Stimulated activated CD4-positive, alpha-beta T cell treated with anti-CD3 and anti-CD28 coated beads, Interleukin-1b, Interleukin-23, amount 100 ng/mL, for 1 hour (primary cell): ENCODE measurements at places on chromosomes 2 and 18.

- DNase-seq = no peak
These were observed 116.3 kb downstream of the FEZ2 start for GRCh38 chr2:36481709-36482108.

DNA sequence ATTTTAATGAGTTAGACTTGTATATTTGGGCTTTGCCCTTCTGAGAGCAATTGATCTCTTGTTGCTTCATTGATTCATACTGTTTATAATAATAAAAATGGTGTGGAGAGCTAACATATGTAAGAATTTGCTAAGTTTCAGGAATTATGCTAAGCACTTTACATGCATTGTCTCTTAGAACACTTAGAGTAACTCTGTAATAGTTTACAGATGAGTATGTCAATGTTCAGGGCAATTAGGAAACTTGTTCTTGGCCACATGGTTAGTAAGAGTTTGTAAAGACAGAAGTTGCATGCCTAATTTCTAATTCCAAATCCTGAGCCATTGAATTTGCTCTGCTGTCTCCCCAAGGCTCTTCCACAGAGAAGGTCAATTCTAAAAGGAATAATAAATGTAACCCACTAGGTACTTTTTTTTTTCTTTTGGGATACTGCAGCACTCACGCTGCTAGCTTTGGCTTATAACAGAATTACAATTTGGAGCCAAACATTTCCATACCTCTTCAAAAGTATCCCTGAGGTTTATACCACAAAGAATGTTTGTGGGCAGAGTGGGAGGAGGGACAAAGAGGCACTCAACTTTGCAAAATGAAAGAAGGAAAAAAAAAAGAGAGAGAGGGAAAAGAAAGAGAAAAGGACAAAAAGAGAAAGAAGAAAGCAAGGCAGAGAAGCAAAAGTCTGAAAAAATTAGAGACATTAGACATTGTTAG is 232.4 kb downstream of the CALCRL start:
- no peak for DNase-seq

GRCh38 chr2:73877071-73877802 is 15.6 kb upstream of the ACTG2 start:
- DNase-seq = no peak

DNA sequence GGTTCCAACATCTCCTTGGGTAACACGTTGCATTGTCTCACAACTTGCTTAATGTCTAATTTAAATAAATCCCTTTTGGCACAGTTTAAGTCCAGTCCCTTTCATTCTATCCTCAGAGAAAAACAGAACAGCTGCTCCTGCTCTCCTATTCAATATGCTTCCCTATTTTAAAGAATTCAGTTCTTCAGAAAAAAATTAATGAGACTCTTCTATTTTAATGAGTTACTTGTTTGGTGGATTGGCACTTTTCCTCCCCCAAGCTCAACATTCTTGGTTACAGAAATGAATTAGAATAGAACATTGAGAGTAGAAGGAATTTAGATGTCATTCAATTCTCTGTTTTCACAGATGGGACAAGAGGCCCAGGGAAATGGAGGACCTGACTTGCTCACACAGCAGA is 116.9 kb upstream of the ATP8B1 start:
- no peak for DNase-seq

DNA sequence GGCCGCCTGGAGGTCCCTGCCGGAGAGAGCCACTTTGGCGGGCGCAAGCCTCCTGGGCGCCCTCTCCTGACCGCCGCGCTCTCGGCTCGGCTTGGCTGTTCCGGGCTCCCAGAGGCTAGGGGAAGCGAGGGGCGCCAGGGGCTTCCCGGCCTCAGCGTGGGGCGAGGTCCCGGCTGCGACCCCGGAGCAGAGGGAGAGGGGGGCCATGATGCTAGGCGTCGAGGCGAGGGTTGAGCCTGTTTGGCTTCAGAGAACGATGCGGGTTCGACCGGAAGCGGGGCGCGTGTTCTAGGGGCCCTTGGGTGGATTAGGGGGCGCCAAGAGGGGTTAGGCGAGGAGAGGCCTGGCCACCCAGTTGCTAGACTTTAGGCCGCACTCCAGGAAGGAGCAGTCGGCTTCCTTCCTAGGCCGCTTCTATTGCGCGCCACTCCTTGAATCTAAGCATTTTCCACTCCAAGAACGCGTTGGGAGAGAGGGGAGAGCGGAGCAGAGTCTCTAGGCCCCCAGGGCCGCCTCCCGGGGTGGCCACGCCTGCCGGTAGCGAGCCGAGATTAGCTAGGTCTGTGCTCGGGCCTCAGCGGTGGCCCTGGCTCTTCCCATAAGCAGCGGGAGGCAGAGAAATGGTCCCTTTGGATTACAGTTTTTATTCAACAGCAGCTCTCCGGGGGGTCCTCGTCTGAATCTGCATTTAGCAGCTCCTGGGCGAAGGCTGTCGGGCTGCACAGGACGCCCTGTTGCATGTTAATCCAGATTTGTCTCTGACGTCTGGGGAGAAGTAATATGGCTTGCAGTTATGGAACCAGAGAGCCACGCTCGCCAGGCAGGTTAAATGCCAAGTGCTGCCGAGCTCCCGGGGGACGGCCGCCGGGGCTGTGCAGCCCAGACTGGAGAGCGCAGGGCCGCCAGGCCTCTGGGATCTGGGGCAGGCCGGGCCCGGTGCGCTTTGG is 11.3 kb downstream of the MEIS1 start:
- no peak for DNase-seq

- DNase-seq = no peak
These were observed 42.7 kb downstream of the GFPT1 start for GRCh38 chr2:69344305-69344704.

DNA sequence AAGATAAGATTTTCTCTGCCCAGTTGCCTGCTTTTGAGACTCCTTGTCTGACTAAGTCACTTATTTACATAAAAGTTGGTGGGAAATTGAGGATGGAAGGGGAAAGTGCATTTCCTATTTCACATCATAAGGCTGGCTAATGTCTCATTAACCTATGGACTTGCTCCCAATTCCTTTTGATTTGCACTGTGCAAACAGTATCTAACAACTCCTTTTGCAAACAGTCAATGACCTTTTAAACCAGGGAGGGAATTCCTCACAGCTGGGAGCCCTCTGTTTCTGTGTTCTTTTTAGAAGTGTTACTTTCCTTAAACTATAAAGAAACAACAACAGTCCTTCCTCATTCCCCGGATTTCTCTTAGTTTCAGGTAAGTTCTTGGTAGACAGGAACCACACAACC is 272.8 kb downstream of the RND3 start:
- no peak for DNase-seq

DNA sequence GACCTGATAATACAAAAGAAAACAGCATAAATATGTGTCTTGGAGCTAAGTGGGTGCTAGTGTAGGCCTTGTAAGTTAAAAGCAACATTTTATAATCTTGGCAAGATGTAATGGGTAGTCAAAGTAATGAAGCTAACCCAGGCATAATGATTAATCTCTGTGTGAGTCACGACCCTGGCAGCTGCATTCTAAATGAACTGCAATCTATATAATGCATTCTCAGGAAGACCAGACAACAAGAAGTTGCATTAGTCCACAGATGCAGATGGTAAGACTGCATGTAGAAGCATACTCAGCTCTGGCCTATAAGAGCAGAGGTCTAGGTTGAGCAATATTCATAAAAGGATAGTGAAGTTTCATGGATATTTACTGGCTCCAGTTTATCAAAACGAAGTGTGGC is 85.6 kb upstream of the ETAA1 start:
- DNase-seq = no peak

DNA sequence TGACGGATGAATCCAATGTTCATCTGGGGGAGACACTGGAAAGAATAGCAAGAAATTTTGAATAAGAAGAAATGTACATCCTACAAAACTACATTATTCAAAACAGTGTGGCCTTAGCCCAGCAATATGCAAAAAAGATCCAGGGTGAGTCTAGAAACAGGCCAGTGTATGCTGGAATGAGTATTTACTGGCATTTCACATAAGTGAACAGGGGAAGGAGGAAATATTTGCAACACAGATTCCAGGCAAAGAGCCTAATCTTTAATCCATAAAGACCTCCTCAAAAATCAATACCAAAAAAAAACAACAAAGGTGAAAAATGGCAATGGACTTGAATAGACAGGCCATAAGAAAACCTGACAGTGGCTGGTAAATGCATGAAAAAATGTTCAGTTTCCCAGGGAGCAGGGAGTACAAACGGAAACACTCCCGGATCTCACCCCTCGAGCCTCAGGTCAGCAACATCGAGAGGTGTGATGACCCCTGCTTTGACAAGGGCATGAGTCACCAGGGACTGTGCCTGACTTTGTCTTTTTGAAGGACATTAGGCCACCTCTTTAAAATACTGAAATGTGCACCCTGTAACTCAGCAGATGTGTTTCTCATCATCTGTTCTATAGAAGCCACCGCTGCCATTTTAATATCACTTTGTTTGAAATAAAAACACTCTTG is 12.7 kb upstream of the GPC1 start:
- DNase-seq = no peak

- DNase-seq = no peak
These were observed 436.3 kb downstream of the CBLN2 start for GRCh38 chr18:72107647-72108383.

- DNase-seq = no peak
These were observed 37.8 kb downstream of the CYP26B1 start for GRCh38 chr2:72109904-72110303.

DNA sequence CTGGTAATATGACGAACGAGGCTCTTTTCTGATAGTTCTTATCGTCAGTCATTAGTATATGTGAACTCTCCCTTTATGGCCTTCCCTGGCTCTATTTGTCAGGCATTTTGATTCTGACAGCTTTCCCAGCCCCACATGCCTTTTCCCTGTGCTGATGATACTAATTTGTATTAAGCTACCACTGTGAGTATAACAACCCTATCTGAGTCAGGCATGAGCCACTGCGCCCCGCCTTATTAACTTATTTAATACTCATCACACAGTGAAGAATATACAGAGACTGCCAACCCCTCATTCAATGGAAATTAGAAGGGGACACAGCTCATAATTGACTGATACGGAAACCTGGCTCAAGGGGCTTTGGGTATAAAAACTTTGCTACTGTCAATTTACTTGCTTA is 140.0 kb downstream of the NETO1 start:
- DNase-seq = no peak

GRCh38 chr2:16330982-16331381 is 334.7 kb downstream of the CYRIA start:
- DNase-seq = no peak

DNA sequence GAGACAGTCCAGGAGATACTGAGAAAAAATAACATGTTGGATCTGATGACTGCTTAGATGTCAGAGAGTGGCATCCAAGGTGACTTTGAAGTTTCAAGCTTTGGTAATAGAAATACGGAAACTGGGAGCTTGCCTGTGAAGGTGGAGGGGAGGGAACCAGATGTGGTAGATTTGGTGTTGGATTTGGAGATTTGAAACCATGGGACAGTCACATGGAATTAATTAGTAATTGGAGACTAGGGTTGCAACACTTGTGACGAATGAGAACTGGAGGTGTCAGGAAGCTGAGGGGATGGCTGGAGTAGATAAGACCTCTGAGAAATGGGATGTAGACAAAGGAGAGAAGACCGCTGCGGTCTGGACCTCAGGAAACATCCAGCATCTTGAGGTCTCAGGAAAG is 46.7 kb downstream of the RPL37A start:
- DNase-seq = no peak

GRCh38 chr2:211822686-211823335 is 715.8 kb downstream of the ERBB4 start:
- DNase-seq = no peak

DNA sequence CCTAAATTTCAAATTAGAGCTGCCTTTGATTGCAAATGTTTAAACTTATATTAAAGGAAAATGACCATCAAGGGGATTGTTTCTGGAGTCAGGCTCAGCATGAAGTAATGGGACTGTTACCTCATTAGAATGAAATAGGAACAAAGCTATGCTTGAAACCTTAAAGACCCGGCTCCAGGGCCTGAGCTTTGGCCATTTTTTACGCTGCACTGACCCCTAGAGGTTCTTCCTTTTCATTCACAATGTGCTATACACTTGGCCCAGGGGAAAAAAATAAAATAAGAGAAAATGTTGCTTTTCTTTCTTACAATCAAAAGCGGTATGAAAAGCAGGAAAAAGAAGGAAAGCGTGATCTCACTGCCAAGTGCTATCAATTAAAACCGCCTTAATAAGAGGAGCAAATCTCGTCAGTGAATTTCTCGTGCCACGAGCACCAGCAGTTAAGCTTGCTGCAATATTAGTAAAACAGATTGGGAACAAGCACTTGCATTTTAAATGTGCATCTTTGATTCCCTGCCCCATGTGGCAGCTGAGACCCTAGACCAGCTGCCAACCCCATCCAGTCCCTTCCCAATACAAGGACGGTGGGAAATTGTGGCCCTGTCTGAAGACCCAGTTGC is 96.6 kb downstream of the MBD2 start:
- DNase-seq = no peak

GRCh38 chr18:53219853-53220252 is 879.9 kb downstream of the DCC start:
- no peak for DNase-seq

DNA sequence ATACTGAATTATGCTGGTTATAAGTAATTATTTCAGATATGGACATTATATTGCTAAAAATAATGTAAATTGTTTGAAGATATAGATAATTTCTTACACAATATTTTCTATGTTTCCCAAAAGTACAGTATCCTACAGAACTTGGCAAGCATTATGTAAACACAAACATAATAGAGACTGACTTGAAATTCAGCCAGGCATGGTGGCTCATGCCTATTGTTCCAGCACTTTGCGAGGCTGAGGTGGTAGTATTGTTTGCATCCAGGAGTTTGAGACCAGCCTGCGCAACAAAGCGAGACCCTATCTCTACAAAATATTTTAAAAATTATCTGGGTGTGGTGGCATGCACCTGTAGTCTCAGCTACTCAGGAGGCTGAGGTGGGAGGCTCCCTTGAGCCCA is 1300.5 kb upstream of the DDX18 start:
- DNase-seq = no peak

DNA sequence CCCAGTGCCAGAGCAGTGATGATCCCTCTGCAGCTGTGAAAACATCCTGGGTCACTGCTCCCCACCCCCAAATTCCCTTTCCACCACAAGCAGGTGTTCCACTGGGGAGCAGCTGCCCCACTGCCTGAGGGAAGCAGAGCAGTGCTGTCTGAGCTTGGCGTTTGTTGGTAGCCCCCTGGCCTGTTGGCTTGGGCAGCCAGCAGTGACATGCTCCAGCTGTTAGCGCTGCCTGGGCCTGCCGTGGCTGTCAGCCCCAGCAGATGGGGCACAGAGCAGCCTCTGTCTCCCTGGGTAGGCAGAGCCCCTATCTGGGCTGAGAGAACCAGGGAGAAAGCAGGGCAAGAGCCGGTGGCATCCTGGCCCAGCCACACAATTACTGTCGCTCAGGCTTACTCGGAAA is 247.7 kb downstream of the GLI2 start:
- no peak for DNase-seq
